Activated CD4-positive, alpha-beta memory T cell treated with anti-CD3 and anti-CD28 coated beads, Interleukin-2, amount 10 ng/mL, durations not matched to agents 7 days and 5 days (primary cell): ENCODE measurements at places on chromosomes 12 and 14.

- no peak for DNase-seq
Measured at GRCh38 chr14:93481758-93482157, 51.0 kb downstream of the UNC79 start.

DNA sequence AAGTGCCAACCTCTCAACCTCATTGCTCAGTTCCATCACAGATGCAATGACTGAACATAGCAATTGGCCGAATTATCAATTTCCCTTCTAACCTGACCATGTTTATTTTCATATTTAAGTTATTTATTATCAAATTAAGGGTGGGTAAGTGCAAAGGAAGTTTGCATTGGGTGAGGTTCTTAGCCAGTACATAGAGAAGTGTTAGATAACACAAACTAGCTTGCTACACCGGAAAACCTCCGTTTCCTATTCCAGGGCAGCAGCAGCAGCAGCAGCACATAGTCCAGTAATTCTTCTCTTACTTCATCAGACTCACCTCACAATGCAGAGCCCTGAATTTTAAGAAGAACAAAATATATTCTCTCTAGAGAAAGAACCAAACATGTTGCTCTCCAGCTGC is 200.5 kb upstream of the OR4E1 start:
- DNase-seq = no peak

- DNase-seq = no peak
Measured at GRCh38 chr12:11891346-11891745, 179.4 kb upstream of the BCL2L14 start.

- DNase-seq = no peak
Measured at GRCh38 chr14:23402296-23403138, 5.6 kb downstream of the MYH6 start.

DNA sequence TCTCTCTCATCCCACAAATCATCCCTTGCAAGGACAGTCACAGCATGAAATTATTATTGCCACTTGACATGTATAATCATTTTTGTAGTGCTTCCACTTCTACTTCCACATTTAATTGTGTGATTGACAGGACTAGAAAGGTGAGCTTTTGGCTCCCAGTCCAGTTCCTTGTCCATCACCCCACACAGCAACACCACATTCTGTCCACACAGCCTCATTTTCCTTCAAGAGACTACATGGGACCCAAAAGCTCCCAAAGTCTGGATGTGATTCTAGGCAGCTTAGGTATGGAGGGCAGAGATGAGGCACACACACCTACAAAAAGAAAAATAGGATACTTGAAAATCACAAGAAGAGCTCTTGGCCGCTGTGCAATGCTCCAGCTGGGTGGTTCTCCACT is 366.3 kb downstream of the DPF3 start:
- no peak for DNase-seq

- DNase-seq = no peak
Measured at GRCh38 chr14:79265366-79265946, 945.8 kb downstream of the DIO2 start.

DNA sequence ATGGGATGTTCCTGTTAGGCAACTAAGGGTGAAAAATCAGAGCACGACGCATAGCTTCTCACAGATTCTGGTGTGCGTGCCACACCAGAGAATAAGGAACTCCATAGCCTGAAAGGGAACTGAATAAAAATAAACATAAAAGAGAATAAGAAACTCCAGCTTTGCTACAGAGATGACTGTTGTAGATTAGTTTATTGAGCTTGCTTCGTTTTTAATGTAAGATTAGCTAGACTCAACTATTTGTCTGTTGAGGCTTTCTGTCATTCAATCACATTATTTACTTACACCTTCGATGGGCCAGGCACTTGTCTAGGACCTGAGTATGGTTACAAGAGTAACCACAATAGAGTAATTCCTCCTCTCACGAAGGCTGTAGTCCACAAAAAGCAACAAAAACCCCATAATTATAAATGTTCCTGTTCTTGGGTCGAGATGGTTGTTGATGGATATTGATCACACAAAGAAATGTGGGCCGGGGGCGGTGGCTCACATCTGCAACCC is 807 bp upstream of the ZCCHC8 start:
- DNase-seq = no peak

- no peak for DNase-seq
Measured at GRCh38 chr14:25833341-25834126, 764.3 kb downstream of the NOVA1 start.

- DNase-seq = peak; percentile 26
Measured at GRCh38 chr12:121297435-121297991, 1.0 kb upstream of the CAMKK2 start.

DNA sequence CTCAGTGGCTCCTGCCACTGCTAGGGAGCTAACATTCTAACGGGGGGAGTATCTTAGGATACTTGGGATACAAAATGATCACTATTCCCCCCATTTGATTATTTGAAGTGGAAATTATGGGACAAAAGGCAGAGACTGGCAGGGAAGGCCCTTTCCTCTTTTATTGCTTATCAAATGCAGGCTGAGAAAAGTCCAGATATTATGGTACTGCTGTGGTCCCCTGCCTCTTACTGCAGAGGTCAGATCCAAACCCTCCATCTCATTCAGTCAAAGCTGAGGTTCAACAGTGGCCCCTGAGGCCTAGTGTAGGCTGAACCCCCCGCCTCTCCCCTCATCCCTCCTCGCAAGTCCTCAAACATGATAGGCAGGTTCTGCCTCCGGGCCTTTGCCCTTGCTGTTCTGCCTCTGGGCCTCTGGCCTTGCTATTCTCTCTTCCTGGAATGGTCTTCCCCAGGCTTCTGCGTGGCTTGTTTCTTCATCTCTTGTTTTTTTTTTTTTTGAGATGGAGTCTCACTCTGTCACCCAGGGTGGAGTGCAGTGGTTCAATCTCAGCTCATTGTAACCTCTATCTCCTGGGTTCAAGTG is 34.2 kb downstream of the KRT80 start:
- DNase-seq = no peak

DNA sequence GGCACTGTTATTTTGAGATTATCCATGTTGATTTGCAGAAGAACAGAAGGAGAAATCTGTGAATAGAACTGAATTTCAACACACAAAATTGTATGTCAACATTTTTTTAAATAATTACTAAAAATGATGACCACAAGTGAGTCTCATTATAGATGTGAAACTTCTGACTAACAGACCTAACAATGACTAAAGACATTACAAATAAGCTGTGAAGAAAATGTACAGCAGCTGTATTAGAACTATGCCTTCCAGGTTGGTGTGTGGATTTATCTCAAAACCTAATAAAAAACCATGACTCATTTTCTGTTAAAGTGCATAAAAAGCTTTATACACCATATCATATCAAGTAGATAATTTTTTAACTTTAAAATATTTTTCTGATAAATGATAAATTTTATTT is 22.5 kb upstream of the FOXG1 start:
- DNase-seq = no peak

DNA sequence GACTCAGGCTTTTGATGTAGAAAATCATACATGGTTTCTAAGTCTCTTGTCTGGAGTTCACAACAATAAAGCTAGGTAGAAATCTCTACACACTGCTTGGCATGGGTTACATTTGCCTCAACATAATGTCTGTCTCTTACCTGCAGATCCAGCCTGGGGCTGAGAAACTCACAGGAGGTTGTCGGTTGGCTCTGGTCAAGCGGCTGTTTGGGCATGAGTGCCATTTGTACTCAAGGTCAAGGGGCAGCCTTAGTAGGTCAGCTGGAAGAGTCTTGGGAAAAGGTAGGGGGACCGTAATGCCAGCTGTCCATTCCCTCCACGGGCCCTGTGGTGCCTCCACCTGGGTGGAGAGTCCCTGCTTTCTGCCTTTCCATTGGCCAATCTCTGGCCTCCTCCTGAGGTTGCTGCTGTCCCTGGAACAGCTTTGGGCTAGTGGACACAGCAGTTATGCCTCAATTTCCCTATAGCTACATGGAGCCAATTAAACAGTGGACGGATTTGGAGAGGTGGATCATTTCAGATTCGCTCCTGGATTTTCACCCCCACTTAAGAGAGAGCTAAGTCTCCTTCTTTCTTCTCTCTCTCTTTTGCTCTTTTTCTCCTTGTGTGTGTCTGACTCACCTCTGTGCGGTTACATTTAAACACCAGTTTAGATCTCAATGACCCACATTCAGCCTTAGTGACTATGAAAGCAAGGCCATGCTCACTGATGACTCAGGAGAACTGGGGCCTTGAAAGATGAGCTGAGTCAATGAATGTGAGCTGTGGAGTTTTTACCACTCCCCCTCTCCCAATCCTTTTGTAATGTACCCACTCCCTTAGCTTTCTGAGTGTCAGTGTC is 132.8 kb upstream of the HIF1A start:
- DNase-seq = peak; percentile 62

- no peak for DNase-seq
Measured at GRCh38 chr14:105046891-105047282, 18.3 kb downstream of the GPR132 start.

DNA sequence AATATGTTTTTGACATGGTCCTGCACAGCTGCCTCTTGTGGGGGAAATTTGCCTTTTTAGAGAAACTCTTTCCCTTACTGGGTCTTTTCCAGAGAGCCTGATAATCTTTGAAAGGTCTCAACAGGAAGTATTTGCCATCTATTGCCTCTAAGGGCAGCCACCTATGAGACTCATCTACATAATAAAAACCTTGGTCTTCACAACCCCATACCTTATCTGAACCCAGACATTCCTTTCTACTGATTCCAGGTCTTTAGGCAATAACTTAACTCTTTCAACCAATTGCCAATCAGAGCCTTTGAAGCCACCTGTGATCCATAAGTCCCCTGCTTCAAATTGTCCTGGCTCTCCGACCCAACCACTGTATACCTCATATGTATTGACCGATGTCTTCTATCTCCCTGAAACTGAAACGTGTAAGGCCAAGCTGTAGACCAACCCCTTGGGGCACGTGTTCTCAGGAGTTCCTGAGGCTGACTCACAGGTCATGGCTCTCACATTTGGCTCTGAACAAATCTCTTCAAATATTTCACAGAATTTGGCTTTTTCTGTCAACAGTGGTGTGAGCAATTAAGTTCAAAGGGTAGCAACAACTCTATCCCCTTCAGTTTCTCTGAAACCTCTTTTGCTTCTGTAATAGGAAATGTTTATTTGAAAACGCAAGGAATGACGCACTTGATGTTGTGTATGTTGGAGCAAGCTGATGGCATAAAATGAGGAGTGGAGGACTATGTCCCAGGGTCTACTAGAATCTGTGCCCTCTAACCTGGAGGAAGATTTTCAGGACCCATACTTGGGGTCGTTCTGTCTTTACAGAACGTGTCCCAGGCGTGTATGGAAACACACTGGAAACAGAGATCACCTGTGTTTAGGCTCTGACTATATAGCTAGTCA is 49.2 kb upstream of the EIF5 start:
- no peak for DNase-seq

DNA sequence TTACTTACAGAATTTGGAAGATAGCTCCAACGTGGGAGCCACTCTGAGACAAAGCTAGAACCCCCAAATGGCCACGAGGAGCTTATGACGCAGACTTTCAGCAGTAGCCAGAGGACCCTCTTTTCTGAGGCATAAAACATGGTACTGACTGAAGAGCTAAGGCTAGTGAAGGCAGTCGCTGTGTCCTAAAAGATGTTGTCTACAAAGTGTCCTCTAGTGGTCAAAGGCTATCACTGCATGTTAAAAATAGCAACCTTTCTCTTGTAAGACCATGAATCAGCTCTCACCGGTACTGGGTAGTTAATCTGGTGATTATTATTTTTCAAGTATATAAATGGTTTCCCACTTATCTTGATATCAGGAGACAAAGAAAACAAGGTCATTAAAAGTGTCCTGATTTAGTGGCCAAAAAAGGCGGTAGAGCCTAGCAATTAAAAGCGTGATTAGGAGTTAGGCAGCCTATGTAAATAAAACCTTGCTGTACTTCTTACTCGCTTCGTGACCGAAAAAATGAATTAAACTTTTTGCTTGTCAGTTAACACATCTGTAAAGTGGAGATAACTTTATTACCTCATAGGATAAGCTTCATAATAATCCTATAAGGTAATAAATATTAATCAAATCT is 47.0 kb upstream of the LGR5 start:
- DNase-seq = no peak

GRCh38 chr12:42871816-42872215 is 282.3 kb upstream of the PRICKLE1 start:
- no peak for DNase-seq

DNA sequence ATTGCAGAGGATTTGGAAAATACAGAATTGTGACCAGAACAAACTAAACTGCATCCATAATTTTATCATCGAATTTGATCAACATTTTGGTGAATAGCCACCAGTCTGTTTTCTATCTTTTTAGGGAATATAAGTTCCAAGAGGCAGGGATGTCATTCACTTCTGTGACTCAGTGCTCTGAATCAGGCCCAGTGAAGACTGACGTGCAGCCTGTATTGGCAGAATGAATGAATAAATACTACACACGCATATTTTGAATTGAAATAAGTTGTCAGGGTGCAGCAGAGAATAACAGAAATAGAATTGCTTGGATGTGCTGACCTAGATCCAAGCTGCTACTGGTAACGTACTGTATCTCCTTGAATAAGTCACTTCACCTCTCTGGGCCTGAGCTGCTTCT is 1.3 kb upstream of the EMP1 start:
- DNase-seq = no peak

DNA sequence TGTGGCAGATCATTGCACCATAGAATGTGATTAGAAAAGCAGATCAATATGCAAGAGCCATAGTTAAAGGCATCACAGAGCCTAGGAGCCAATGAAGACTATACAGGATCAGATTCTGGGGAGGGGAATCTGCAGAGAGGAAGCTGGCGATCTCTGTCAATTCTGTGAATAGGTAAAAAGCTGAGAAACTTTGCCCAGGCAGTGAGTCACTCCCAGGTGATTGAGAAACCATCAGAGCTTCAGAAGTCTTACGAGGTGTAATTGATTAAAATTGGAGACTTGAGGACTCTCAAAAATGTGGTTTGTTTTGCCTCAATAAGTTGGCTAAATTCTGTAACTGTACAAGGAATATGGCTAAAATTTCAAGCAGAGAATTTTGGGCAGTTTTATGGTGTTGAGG is 41.7 kb upstream of the TSPAN11 start:
- DNase-seq = no peak

GRCh38 chr12:26150736-26151450 is 26.1 kb upstream of the BHLHE41 start:
- DNase-seq = no peak

DNA sequence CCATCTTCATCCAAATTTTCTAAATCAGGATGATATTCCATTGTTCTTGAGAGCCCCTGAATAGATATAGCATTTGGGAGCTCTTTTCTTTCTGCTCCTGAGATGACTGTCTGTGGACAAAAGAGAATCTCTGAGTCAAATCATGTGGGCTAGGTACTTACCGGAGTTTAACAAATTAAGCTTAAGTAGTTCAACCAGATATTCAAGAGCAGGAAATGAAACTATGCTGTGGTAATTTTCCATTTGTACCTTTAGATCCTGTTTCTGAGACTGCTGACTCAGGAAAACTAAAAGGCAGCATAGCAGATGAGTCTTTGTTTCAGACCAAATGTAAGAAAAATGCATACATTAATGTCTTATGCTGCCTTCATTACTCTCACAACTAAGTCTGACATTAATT is at the start of gene CLEC7A:
Gene CLEC7A, minus strand, starts transcription at position 158 of the 400 bp plus-strand sequence. Its CDS starts 117 bp downstream, at position 41.
- DNase-seq = no peak

GRCh38 chr12:112317481-112317880 is 64.8 kb downstream of the HECTD4 start:
- DNase-seq = no peak

GRCh38 chr14:101120641-101121507 is 217.4 kb upstream of the RTL1 start:
- DNase-seq = peak; percentile 15

GRCh38 chr14:63952933-63953437 is 100.2 kb downstream of the SYNE2 start:
- DNase-seq = no peak

- peak; percentile 23 for DNase-seq
Measured at GRCh38 chr14:78848234-78848820, 678.2 kb downstream of the NRXN3 start.
